ENCODE measurements at places on chromosomes 6 and 20.

DNA sequence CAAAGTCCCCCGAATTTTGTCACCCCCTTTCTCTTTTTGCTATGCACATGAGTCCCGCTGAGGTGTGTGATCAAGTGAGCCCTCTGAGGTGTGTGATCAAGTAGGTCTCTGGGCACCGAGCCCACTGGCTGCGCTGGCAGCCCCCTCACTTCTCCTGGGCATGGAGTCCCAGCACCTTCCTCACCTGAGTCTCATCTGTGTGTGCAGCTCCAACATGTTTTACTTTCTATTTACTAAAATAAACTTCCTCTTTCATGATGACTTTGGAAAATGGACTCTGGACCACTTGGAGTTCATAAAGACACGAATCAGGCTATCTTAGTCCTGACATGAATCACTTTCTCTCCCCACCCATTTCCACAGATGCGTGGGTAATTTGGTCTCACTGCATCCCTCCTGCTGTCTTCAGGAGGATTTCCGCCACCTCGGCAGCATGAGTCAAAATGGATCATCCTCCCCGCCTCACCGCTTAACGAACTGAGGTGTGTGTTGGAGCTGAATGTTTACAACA lies 39.8 kb downstream of the PRDM1 start:
- no peak for DNase-seq

GRCh38 chr20:16434062-16434664 lies 139.1 kb downstream of the KIF16B start:
- DNase-seq = no peak

GRCh38 chr6:131950767-131951575 lies at the start of gene CCN2:
Gene CCN2 (minus strand): TSS chr6:131951372. CDS start chr6:131951172, 200 bp downstream.
- DNase-seq = peak; percentile 67

DNA sequence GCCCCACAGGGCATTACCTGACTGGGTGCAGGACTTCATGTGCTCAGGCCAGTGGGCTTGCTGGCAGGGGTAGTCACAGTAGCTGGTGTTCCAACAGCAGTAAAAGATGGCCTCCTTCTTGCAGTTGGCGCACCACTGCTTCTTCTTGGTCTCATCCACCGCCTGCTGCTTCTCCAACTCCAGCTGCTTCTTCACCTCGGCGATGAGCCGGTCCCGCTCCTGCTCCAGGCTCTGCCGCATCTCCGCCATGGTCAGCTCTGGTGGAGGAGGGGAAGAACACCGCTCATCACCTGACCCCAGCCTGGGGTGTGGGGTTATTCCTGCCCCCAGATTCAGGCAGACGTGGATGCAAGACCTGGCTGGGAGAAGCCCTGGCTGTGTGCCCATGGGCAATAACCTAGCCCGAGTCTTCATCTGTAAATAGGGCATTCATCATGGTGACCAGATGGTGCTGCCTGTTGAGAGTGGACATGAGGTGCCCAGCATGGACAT lies 132.2 kb downstream of the ZMYND8 start:
- no peak for DNase-seq

DNA sequence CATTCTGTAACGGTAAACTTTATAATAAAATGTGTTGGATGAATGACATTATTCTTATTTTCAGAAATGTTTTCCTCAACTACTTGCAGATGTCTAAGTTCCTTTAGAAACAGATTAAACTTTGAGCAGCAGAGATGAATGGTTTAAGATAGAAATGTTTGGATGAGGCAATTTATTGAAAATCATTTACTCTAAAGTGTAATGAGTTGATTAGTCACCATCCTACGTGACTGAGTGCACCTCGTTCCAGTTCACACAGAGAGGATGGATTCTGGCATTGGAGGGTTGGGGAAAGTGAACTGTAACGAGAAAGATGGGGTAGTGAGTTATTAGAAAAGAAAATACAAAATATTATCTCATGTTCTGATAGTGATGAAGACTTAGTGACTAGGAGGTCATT lies 28.7 kb downstream of the SMPDL3A start:
- no peak for DNase-seq

- no peak for DNase-seq
These were observed 30.6 kb downstream of the PTCHD4 start for GRCh38 chr6:48080227-48081009.

- DNase-seq = no peak
These were observed 1.7 kb upstream of the PKIG start for GRCh38 chr20:44580581-44581268.

- no peak for DNase-seq
These were observed 909 bp upstream of the NUDT3 start for GRCh38 chr6:34393191-34393965.

GRCh38 chr6:77448546-77448945 lies 14.7 kb downstream of the HTR1B start:
- DNase-seq = no peak

DNA sequence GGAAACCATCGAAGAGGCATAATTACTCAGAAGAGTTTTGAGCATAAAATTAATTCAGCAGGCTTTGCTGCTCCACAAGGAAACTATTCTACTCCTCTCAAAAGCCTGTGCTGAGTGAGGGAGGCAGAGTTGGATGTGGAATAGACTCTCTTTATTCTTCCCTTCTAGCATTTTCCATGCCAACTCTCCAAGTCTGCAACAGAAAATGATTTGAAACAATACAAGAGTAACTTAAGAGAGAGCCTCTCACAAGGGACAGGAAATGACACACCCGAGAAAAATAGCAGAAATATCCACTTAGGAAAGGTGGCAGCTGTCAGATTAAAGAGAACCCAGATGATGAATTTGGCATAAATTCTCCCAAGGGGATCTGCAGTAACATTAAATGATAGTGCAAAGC lies 26.3 kb upstream of the LAMP5 start:
- no peak for DNase-seq

GRCh38 chr6:128599036-128599435 lies 78.6 kb upstream of the PTPRK start:
- DNase-seq = no peak

DNA sequence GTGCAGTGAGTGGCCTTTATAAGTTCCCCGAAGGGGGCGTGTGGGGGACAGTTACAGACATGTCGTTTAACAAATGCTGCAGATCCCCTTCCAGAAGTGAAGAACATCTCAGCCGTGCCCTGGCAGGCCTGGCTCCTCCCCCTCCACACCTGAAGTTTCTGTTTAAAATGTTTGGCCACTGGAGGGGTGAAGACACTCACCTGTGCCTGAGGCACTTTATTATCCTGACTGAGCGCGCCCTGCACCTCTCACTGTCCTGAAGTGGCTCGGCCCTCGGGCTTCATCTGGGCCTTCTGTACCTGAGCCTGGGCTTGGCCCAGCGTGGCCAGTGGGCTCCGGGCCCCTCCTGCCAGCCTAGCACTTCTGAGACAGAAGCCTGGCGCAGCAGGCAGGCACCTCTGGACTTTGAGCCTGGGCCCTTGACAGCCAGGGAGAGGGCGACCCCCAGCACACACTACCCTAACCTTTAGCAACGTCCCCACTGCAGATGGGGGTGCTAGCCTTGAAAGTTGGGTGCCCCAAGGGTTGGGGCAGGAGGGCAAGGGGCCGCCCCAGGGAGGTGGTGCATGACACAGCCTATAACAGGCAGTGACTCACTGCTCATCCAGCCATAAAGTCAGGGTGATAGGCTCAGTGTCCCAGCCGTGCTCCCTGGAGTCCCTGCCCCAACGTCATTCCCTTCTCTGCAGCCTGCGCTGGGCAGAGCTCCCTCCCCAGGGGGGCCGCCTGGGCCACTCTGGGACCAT lies 13.6 kb upstream of the GATA5 start:
- no peak for DNase-seq

DNA sequence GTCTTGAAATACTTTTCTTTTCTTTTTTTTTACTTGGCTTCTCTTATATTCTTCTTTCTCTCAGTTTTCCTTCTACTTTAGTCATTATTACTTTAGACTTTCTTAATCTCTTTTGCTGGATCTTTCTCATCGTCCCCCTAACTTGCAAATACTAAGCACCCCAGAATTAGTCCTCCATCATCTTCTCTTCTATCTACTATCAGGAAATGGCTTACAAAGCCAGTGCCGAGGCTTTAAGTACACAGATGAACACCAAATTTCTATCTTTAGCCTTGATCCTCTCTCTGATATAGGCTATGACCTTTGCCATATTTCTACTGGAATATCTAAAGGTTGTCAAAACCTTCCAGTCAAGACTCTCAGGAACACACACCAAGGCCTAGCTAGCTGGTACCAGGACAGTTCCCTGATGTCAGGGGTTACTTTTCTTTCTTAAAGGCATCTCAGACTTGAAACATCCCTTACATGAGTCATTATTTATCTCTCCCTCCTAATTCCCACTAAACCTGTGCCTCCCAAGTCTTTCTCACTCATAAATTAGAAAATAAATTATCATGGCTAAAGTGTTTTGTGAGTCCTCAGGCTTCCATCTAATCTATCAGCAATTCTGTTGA lies 278.6 kb upstream of the TCF21 start:
- no peak for DNase-seq

- DNase-seq = no peak
These were observed 144.7 kb upstream of the ZNF217 start for GRCh38 chr20:53738039-53738944.

GRCh38 chr20:46289432-46289831 lies 18.9 kb downstream of the CDH22 start:
- DNase-seq = no peak

- DNase-seq = no peak
These were observed 205.2 kb downstream of the ERMARD start for GRCh38 chr6:169956580-169956979.

- no peak for DNase-seq
These were observed 1366.9 kb upstream of the EYS start for GRCh38 chr6:67073938-67074337.

- no peak for DNase-seq
These were observed 370.6 kb downstream of the SAMD5 start for GRCh38 chr6:147879031-147879580.

- no peak for DNase-seq
These were observed 39.0 kb upstream of the CD93 start for GRCh38 chr20:23125159-23125558.

DNA sequence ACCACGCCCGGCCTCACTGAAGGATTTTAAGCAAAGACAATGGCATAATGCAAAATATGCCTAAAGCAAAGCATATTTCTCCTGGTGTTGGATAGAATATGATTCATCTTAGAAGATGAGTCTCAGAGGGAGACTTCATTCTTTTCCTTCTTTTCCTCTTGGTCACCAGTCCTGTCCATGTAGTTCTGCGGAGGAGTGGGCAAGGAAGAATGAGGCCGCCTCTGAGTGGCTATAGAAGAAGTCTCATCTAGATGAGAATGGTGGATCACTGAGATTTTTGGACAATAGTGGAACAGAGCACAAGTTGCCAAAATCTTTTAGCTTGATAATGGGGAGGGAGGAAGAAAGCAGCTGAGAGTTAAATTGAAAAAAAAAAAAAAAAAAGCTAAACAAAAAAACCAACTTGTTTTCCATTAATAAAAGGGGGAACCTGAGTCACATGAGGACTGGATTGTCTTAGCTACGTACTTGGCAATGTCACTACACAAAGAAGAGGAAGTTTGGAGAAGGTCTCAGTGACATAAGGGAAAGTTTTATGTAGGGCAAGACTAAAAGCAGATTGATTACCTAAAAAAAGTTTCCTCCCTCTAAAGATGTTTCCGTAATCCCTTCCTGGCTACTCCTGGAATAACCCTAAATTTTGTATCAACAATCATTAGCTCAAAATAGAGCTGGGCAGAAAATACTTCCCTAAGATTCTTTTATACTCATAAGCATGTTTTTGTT lies 6.0 kb downstream of the CD83 start:
- DNase-seq = no peak

DNA sequence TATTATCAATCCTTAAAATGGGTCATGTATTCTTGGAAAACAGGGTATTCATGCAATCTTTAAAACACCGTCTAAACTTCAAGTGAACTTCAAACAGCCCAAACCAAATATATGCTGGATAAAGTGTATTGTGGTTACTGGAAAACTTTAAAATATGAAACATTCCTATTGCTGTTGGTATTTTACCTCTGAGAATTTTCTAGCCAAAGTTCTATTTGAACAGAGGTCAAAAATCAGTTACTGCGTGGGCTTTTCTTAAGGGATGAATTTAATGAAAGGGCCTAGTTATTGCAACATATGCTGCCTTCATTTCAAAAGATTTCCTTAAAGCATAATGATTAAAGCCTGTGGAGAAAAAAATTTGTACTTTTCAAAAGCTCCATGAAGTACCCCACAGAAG lies 436.0 kb downstream of the PLCB1 start:
- DNase-seq = no peak

DNA sequence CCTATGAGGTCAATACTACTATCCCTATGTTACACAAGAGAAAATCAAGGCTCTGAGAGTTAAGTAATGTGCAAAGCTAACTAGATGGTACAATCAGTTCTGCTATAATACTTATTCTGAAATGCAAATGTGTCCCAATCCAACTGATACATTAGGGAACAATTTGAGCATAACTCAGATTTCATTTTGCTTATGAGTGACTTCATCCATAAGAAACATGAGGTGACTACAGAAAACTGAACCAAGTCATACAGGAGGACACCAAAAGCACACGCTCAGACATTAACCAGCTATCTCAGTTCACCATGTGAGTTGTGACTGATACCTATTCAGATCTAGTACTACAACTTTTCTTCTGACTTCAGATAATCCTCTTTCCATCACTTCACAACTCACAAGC lies 179.9 kb upstream of the RUNX2 start:
- no peak for DNase-seq

DNA sequence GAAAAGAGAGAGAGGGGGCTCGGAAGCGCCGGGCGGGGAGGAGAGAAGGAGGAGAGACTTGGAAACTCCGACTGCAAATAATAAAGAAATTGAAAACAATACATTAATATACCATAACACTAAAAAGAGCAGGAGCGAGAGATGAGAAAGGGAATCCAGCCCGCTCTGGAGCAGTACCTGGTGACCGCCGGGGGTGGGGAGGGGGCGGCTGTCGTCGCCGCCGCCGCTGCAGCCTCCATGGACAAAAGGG lies 338 bp downstream of the E2F3 start:
- DNase-seq = no peak

- no peak for DNase-seq
These were observed 276.0 kb downstream of the GJA1 start for GRCh38 chr6:121711472-121711871.

GRCh38 chr6:317448-318144 lies 25.3 kb downstream of the DUSP22 start:
- DNase-seq = no peak
